ENCODE measurements at places on chromosomes 16 and 17.

DNA sequence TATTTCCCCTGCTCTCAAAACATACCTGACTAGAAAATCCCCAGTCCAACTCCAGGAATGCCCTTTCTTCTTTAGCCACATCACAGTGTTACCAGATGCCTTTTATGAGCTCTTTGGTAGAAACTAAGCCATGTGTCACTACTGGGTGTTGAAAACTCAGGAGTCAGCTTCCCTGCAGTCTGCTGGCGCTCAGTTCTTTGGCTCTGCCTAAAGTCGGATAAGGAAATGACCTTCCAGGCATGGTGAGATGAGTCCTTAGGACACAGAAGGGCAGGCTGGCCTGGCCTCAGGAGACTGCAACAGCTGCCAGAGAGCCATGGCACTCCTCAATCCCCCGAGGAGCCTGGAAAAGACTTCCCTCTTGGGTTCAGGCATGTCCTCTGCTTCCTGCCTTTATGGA is 89.1 kb downstream of the CDH13 start:
- DNase-seq: no peak

DNA sequence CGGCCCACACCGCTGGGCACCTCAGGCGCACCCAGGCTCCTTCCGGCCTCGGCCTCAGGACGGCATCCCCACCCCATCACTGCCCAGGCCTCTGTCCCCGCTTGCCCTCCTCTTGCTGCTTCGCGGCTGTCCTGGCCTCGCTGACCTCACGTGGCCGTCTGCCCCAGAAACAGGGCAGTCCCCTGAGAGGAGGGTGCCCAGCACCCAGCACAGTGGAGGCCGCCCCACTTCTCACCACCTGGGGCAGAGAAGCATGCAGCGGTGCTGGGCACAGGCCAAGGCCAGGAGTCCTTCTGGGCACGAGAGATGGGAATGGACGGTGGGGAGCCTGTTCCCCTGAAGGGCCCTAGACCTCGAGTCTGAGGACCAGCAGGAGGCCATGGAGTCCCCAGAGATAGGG is 8.9 kb downstream of the HAGH start:
- no peak for DNase-seq

DNA sequence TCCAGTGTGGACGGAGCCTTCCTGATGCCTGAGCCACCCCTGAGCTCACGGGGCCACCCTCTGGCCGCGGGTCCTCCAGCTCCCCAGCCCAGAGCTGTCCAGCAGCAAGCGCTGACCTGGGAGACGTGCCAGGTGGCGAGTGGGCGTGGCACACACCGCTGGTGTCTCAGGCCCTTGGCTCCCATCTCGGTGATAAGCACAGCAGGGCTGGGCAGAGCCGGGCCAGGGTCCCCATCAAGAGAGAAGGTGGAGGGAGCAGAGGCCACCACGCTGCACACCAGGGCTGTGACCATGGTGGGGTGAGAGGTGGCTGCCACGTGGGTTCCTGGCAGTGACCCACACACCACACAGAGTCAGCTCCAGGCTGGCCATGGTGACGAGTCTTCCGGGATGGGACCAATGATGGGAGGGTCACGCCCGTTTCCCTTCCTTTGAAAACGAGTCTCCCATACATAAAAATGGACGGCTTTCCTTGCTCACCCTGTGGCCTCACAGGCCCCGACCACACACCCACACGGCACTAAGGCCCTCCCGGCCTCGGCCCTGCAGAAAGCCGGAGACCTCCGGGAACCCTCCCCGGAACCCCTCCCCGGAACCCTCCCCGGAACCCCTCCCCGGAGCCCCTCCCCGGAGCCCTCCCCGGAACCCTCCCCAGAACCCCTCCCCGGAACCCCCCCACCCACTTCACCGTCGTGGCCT is 16.8 kb downstream of the UTS2R start:
- no peak for DNase-seq

- DNase-seq: no peak
Measured at GRCh38 chr17:61177351-61177750, 222.3 kb upstream of the TBX2 start.

- DNase-seq: no peak
Measured at GRCh38 chr16:77539421-77540034, 104.7 kb upstream of the ADAMTS18 start.

GRCh38 chr17:18141210-18141803 is 32.8 kb downstream of the MYO15A start:
- DNase-seq: peak; percentile 51

DNA sequence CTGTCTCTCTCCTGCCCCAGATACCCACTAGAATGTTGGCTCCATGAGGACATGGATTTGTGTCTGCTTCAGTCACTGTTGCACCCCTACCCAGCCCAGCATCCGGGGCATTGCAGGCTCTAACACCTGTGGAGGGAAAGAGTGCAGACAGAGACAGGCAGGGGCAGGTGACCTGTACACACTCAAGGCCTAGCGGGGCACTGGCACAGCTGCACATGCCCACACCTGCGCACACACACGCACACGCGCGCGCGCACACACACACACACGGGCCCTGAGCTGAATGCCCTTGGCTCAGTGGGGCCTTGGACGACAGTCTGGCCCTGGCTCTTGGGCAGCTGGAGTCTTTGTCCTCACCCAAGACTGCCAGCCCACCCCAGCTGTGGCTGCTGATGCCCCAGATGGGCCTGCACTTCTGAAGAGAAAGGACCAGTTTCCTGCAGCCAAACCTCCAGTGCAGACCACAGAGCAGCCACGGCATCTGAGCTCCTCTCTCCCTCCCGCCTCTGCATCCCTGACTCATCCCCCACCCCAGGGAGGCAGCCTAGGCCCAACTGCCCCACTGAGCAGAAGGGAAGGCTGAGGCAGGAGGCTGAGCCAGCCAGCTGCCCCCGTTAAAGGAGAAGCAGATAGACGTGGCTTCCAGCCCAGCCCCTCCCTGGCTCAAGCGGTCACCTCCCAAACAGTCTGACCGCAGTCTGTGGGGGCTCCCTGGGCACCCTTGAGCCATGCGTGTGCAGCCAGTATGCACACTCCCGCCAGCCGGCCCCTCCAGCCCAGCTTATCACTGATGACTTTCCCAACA is 12.3 kb upstream of the RAI1 start:
- DNase-seq: no peak

GRCh38 chr16:84036982-84037425 is 5.6 kb downstream of the SLC38A8 start:
- DNase-seq: no peak

DNA sequence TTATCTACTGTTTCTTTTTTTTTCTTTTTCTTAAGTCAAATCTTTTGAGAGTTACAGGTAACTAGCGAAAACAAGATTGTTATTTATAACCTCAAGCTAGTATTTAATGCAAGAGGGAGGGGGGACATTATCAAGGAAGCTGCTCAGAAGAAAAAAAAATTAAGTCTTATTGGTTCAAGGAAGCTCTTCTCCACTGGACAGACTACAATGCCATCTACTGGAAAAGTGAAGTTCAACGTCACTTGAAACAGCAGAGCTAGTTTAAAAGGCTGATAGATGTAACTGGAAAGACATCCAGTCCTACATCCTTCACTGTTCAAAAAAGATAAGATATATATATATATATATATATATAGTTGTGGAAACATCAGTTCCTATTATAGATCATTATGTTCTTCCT is 418.0 kb upstream of the PSMD7 start:
- peak; percentile 5 for DNase-seq

DNA sequence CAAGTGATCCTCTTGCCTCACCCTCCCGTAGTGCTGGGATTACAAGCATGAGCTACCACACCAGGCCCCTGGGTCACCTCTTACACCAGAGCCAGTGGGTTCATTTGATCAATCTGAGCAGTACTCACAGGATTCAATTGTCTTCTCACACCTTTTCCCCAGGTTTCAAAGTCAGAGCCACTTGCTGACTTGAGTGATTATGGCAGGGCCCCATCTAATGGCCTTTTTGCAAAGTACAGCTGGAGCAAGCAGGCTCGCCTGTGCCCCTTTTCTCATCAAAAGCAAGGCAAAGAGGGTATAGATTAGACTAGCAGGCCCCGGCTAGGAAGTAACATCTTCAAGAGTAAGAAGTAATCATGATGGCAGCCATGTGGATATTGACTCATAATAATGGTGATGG is 114.8 kb upstream of the NOL11 start:
- DNase-seq: peak; percentile 42

GRCh38 chr17:68908045-68908444 is 47.1 kb downstream of the ABCA8 start:
- no peak for DNase-seq

DNA sequence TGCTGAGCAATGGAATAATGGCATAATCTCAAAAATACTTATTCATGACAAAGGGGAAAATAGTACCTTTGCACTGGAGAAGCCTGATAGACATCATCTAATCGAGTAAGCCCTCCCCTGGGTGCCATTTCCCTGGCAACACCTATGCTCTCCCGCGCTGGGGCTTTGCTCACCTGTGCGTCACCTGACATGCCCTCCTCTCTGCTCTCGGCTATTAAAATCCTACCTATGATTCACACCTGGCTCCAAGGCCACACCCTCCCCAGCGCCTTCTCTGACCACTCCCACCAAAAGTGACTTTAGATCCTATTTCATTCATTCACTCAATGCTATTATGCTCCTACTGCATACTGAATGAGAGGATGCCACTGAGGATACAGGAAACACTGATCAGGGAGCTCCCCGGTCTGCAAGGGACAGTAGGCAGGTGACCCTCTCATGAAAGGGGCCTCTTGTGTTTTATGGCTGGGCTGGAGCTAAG is 83.9 kb downstream of the NT5M start:
- DNase-seq: no peak

- no peak for DNase-seq
Measured at GRCh38 chr17:15092762-15093161, 172.4 kb downstream of the PMP22 start.

DNA sequence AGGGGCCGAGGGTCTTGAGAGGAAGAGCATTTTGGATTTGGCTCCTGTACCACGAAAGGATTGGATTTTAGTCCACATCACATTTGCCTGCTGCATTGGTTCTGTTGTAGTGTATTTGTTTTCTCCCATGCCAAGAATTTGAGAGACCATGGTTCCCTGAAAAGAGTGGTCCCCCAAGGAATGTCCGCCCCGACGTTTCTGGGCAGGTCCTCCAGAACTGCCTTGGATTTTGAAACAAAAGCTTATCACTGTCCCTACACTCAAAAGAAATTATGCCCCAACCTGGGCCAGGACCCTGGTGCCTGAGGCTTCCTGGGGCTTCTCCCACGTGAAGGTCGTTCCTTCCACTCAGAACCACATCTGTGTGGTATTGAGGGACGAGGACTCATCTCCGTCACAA is 10.8 kb downstream of the NTN1 start:
- no peak for DNase-seq

DNA sequence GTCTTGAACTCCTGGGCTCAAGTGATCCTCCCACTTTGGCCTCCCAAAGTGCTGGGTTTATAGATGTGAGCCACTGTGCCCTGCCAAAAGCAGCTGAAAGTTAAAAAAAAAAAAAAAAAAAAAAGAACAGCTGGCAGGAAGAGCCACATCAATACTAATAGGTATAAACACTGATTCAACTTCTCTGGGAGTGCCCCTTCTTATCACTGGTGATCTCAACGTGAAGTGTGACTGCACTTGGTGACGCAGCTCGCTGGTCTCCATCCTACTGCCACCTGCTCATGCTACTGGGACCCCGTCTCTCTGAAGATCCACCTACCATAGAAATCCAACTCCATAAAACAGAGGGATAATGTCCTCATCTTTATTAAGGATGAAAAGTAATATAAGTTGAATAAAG is 40.8 kb downstream of the RNF157 start:
- DNase-seq: no peak

DNA sequence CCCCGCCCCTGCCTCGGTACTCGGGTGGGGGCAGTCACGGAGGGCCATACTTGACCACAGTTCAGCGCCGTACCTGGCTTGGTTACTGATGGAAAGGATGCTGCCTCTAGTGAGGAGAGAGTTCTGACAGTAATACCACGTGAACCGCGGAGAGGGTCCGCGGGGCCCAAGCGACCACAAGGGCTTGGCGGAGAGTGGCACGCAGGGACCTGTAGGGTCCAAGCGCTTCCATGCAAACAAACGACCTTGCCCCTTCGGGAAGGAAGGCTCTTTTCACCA is 9.2 kb downstream of the KDM6B start:
- no peak for DNase-seq

DNA sequence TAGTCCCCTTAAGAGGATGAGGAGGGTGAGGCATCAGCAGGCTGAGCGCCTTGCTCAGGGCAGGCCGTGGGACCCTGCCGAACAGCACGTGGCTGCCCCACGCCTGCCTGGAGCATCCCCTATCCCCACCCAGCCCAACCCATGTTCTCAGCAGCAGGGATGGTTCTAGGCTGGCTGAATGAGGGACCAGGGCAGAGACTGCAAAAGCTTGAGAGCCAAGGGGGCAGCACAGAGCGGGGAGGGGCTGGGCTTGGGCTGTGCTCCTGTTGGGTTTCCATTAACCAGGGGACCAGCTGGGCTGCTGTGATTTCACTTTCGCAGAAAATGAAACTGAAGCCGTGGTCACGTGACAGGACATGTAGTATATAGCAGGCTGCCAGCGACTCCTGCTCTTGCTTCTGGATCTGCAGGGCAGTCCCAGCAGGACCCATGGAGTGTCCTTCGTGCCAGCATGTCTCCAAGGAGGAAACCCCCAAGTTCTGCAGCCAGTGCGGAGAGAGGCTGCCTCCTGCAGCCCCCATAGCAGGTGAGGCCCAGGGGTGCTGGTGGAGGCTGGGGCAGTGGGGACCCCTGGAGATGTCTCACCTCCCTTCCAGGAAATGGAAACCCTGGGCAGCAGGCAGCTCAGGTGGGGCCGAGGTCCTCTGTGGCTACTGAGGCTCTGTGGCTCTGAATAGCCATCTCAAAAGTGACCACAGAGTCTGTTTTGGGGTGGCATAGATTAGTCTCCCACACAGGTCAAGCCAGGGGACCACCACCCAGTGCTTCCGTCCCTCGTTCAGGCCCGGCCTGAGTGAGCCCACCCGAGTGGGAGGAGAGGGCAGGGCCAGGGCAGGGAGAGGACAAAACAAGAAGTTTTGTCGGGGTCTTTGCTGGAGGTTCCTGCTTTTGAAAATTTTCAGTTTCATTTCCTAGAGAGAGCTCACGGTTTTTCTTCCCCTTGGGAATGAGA is 2.9 kb downstream of the RNF213 start:
- peak; percentile 80 for DNase-seq

GRCh38 chr17:81221371-81221841 is 1.4 kb downstream of the CEP131 start:
- DNase-seq: no peak

DNA sequence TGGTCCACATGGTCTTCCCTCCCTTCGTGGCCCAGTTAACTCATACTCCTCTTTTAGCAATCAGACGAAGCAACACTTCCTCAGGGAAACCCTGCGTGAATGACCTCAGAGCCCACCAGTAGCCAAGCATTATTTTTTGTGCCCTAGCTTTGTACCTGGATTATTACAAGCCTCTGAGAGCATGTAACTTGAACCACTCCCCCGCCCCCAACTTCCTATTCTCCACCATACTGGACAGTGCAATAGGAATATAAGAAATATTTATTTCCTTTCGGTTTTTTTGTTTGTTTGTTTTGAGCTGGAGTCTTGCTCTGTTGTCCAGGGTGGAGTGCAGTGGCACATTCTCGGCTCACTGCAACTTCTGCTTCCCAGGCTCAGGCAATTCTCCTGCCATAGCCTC is 2.9 kb downstream of the CPPED1 start:
- DNase-seq: no peak

Measured in GM12891 (cell line).